CD4-positive, alpha-beta T cell treated with Interleukin-17A for 4 hours (primary cell): ENCODE measurements at places on chromosomes 12 and 14.

DNA sequence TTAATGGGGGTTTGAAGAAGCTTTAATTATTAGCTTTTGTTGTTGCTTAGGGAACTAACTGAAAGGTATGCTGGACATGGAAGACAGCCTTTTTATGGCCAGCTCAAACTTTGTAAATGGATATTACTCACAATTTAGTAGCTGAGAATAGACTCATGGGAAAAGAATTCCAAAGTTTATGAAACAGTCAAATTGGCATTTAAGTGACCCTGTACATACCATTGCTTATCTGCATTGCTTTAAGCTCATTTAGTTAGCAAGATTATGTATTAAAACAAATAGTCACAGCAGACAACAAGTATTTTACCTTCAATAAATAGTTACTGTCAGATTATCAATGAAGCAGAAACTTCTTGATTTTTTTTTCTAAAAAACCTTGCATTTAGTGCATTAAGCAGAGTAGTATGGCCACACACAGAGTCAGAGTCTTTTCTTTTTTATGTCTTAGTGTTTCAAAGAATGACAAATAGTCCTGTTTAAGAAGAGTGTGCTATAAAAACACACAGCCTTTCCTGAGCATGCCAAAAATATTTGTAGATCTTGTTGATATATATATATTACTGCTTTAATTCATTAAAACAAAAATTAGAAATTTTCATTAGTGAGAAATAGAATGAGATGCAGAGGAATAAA is 102.2 kb downstream of the TTC6 start:
- DNase-seq = no peak

DNA sequence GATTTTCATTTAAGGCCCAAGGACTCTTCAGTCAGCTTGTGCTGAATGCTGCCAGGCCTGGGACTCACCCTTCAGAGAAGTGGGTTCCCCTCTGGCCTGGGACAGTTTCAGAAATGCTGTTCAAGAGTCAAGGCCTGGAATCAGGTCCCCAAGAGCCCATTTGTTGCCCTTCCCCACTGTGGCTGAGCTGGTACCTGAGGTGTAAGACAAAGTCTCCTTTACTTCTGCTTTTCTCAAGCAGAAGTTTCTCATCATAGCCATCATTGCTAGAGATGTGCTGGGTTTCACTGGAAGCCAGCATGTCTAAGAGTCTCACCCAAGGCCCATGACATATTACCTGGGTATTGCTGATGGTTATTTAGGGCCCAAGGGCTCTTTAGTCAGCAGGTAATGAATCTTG is 8.9 kb downstream of the FANCM start:
- no peak for DNase-seq

DNA sequence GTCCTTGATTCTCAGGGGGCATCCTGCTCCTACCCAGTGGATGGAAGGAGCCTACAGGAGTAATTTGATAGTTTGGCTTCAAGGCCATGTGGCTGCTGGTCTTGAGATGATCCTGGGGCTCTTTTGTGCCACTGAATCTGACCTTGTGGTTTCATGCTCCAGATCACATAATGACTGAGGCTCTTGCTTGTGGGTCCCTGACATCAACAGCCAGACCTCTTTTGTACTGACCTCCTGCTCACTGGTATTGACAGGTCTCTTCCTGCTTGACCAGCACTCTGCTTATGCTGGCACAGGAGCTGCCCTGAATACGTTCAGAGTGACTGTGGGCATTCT is 23.2 kb upstream of the JPH4 start:
- no peak for DNase-seq

DNA sequence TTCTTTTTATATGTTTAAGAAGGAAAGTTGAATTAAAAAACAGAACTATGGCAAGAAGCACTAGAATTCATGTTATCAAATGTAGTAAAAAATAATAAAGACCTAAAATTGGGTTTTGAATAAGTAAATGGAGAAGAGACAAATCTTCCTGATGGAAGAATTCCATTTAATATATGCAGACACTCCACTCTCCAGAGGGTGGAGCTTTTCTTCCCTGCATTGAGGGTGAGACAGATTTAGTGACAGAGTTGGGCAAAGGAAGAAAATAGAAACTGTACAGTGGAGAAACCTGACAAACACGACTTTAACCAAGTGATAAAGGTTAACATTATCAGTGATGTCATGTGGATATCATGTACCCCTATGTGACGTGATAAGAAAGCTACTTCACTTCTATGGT is 217.6 kb downstream of the PRKD1 start:
- no peak for DNase-seq

GRCh38 chr14:29804481-29805266 is 123.0 kb downstream of the PRKD1 start:
- no peak for DNase-seq

- no peak for DNase-seq
Measured at GRCh38 chr14:22296722-22297121, 292.3 kb downstream of the DAD1 start.

GRCh38 chr14:52106840-52107239 is 38.0 kb upstream of the NID2 start:
- DNase-seq = no peak

DNA sequence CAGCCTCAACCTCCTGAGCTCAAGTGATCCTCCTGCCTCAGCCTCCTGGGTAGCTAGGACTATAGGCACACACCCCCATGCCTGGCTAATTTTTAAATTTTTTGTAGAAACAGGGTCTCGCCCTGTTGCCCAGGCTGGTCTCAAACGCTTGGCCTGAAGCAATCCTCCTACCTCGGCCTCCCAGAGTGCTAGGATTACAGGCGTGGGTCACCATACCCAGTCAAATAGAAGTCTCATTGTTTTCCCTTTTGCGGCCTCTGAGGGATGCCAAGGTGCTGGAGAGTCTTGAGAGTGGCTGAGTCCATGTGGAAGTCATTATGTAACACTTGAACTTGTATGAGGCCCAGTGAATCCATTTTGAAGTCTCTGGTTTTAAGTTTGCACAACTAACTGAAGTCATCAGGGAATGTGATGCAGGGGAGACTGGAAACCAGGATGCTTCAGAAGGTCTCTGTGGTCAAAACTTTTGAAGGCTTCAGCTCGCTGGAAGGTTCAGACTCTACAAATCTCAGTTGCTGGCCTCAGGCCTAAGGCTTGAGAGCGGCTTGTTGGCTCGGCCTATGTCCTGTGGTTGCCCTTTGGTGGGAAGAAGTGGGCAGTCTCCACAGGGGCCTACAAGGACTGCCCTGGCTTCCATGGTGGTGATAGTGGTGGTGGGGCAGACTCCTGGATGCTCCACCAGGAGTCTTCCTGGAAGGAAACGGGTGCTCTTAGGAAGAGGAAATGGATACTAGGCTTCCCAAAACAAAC is 29.2 kb downstream of the GALNT16 start:
- DNase-seq = no peak

DNA sequence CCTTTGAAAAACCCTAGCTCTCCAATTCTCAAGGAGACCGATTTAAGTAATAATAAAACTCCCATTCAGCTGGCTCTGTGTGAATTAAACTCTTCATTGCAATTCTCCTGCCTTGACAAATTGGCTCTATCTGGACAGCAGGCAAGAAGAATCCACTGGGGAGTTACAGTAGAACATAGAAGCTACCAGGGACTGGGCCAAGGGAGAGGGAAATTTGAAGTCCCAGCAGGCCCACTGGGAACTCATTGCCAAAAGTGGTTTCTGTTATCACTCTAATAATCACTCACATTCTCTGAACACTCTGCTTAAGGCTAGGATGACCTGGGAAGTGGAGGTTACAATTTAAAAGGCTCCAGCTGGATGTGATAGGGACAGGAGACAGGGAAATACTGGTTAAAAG is 384.5 kb upstream of the CCDC196 start:
- no peak for DNase-seq

DNA sequence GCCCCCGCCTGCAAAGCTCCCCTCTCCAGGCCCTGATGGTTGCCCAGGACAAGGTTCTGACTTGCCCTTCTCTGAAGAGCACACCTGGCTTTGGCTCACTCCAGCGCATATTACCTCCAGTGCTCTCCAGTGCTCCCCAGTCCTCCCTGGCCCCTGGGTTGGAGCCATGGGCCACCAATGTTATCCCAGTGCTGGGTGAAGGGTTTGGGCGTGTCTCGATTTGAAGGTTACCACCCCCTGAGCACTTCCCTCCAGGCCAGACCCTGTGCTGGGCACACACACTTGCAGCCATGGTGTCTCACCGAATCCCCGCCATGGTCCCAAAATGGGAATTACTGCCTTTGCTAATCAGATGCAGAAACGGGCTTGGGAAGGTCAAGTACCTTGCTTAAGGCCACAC is 11.1 kb downstream of the RITA1 start:
- DNase-seq = no peak

GRCh38 chr14:52463375-52463774 is 88.9 kb downstream of the TXNDC16 start:
- DNase-seq = no peak

DNA sequence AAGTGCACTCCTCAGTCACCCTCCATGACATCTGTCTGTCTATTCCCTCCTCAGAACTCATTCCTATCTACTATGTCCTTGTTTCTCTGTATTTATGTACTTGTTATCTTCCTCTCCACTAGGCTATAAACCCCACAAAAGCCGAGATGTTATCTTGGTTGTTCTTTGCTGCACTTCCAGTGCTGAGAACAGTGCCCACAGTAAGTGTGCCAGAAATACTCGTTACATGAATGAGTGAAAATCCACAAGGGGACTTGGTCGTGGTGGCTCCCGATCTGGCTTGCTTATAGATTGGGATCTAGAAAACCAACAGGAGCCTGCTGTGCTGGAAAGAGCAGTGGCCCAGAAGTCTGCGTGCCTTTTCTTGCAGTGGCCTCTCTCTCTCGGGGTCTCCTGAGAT is 111.9 kb upstream of the PRMT8 start:
- no peak for DNase-seq

GRCh38 chr12:83102499-83102898 is 415.8 kb downstream of the TMTC2 start:
- DNase-seq = no peak

GRCh38 chr14:105484069-105484996 is 2.4 kb upstream of the CRIP1 start:
- DNase-seq = peak; percentile 75

GRCh38 chr12:5390174-5390799 is 41.6 kb upstream of the NTF3 start:
- DNase-seq = no peak

DNA sequence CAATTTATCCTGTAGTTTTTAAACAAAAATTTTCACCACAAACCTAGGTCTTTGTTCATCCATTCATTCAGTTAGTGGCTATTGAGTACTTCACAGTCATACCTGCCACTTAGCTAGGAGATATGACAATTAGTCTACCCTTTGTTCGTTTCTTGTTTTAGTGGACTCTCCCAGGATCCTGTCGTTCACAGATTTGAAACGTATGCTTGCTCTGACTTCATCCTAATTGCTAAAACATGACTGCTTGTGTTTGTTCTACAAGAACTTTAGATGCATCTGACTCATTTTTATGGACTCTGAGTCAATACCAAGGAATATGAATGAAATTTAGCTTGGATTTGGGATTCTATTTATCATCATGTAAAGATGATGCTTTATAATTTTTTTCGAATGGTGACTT is 69.5 kb downstream of the TBC1D30 start:
- no peak for DNase-seq

GRCh38 chr12:115683240-115683780 is 594.2 kb downstream of the MED13L start:
- DNase-seq = no peak

- no peak for DNase-seq
Measured at GRCh38 chr12:120352117-120352516, 16.8 kb downstream of the MSI1 start.

DNA sequence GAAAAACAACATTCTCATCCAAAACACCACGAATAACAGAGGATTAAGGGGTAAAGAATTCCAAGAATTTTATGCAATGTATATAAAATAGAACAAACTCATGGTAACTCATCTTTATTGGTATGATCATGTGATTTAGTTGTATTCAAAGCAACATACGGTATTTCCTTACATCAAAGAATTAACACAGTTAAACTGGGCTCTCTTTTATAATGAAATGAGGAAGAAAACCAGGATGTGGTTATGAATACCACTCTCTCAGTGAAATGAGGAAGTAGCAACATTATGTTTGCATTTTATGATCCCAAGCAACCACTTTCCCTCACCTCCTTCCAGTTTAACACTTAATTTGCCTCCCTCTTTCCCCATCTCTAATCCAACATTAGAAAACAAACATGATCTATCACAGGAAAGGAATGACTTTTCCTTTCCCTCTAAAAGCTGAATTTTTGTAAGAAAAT is 22.9 kb downstream of the SPTLC2 start:
- no peak for DNase-seq

GRCh38 chr14:85601246-85601645 is 71.3 kb downstream of the FLRT2 start:
- no peak for DNase-seq

GRCh38 chr12:58288190-58288589 is 346.8 kb downstream of the ATP23 start:
- no peak for DNase-seq

DNA sequence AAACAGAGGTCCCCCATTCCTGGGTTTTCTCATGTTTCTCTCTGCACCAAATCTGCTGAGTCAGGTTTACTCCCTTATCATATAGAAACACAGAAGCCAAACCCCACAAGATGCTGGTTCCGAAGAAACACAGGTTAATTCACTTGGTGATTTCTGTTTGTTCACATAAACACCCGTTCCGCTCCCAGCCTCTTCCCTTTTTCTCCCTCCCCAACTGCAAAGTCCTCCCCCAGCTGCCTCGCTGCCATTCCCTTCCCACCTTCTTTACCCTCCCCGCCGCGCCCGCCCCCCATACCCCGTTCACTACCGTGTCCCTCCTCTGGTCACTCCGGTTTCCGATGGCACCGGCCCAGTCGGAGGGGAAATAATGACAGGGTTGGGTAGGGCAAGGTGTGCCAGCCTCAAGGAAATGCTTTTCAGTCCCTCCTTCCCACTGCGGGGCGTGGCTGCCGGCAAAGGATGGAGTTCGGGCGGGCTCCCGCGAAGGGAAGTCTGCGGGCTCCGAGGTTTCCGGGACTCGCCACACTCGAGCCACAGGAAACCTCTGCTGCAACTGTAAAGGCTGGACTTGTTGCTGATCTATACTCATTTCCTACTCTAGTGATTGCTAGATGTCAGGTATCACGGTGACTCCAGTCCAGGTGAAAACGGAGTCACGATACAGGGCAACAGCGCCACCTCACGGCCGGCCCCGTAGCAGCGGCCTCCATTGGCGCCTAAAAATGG is at the start of gene STYK1:
Gene STYK1 (minus strand): TSS at position 394 of the 726 bp plus-strand sequence. CDS start 39,434 bp downstream, outside the sequence.
- DNase-seq = peak; percentile 68

GRCh38 chr12:84128117-84128991 is 784.2 kb downstream of the SLC6A15 start:
- no peak for DNase-seq

DNA sequence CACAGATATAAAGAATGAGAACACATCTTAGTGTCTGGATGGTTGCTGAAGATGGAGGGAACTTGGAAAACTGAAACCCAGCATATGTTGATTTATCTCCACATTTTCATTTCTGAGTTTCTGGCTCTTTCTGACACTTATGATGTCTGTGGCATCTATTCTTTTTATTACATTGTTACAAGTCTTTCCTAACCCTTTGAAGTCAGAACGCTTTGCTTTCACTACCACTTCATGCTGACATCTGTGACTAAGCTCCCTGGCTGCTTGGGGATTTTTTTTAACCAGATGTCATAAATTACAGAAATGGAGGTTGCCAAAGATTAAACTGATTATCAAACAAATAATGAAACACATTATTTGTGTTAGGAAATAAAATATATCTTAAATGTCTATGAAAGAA is 188.7 kb downstream of the KITLG start:
- no peak for DNase-seq
